ENCODE measurements at places on chromosomes 6 and 20.

GRCh38 chr20:31537890-31538289 is 23.6 kb downstream of the HM13 start:
- DNase-seq: no peak

DNA sequence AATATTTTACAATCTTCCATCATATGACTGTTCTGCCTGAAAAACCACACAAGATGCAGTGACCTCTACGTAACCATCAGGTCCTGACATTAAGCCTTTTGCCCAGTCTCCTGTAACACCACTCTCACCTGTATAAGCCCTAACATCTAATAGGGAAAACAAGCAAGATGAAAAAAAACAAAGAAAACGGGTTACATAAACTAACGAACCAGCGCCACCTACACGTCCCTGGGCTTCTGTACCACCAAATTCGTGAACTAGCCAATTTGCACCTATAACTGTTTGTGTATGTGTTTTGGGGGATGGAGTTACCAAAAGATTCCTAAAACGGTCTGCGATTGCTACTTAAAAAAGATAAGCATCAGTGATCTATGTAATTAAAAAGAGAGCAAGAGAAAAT is 70.2 kb downstream of the BLOC1S5 start:
- DNase-seq: no peak

DNA sequence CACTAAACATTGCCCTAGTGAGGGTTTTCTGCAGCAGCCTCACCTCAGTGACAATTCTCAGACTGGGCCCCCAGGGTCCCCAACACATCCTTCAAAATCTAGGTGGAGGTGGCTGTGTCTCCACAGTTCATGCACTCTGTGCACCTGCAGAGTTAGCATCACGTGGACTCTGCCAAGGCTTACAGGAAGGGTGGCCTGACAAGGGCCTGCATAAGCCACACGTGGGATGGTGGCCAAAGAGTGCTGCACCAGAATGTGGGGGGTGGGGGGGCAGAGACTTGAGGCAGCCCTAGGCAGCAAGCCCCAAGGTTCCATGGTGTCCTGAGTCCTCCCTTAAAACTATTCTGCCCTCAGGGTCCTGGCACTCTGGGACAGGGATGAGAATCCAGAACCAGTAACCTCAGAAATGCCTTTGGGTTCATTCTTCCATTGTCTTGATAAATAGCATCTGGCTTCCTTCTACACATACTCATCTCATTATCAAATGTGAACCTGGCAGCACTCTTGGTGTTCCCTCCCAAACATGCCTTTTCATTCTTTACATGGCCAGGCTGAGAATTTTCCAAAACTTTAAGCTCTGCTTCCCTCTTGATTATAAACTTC is 1.6 kb upstream of the SERPINB1 start:
- DNase-seq: no peak

DNA sequence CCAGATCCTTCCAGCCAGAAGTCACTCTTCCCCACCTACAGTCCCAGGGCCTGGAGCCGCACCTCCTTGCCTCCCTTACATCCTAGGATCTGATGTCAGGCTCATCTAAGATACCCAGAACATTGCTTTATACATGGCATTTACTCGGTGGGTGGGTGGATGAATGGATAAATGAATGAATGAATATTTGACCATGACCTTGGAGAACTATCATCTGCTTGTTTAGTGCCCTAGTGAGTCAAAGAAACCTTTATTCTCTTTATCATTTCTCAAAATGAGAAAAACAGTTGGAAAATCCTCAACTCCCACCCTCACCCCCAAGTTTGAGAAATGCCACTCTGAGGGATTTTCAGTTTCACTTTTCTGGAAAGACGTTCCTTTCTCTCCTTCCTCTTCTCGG is 56.0 kb downstream of the DAAM2 start:
- no peak for DNase-seq

GRCh38 chr6:84639396-84639795 is 125.0 kb downstream of the TBX18 start:
- DNase-seq: no peak

DNA sequence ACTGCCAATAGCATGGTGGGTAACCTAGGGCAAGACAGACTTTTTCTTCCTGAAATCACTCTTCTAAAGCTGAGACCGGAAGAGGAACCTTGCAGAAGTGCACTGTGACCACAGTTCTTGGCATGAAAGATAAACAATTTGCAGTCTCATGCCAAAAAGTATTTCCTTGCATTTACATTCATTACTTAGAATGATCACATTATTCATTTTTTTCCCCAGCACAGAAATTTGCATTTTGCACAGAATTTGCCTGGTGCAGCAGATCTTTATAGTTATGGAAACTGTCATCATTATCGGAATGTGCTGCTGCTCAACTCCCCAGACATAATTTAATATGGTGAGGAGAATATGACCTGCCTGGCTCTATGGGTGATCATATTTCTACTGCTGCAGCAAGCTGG is 42.2 kb upstream of the EDN3 start:
- no peak for DNase-seq

DNA sequence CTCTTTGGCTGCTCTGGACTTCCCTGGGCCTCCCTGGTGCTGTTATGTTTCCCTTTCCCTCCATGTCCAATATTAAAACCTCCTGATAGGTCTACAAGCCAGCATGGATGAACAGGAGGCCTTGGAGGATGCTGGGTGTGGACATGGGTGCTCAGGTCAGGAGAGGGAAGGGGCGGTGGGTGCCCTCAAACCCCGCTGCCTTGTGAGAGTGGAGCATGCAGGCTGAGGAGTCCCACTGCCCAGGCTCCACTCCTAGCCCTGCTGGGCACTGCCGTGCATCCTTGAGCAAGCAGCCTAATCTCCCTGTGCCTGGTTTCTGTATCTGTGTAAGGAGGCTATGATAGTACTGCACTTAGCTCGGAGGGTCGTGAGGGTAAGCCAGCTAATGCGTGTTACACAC is 18.4 kb upstream of the CCDC167 start:
- no peak for DNase-seq

DNA sequence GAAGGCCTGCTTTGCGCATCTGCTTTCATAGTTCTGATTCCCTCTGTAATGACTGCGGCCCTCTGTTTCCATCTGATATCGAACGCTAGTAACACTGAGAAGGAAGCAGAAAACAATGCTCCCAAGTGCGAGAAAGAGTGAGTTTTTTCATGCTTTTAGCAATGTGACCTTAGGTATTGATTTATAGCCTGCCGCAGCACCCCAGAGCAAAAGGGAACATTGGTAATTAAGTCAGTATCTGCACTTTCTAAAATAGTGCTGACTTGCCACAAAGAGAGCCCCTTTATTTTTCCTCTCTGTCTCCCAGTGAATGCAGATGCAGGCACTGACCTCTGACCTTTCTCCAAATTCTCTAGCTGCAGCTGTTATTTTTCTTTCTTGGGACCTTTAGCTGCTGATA is 129.8 kb downstream of the HDGFL1 start:
- no peak for DNase-seq

DNA sequence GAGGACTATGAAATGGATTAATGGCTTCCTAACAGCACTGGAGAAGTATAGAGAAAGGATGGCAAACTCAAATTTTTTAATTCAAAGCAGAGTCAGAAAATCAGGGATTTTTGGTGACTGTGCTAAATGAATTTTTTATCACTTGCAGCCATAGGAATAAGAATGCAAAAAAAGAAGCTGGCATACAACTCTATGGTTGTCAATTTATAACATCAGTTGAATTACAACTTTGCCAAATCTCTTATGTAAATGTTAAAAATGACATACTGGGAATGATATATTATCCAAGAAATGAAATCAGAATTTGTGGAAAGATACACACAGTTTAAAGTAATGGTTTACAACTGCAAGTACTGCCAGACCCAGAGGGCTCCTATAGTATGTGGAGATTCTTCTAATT is 106.5 kb downstream of the HTR1B start:
- DNase-seq: no peak

DNA sequence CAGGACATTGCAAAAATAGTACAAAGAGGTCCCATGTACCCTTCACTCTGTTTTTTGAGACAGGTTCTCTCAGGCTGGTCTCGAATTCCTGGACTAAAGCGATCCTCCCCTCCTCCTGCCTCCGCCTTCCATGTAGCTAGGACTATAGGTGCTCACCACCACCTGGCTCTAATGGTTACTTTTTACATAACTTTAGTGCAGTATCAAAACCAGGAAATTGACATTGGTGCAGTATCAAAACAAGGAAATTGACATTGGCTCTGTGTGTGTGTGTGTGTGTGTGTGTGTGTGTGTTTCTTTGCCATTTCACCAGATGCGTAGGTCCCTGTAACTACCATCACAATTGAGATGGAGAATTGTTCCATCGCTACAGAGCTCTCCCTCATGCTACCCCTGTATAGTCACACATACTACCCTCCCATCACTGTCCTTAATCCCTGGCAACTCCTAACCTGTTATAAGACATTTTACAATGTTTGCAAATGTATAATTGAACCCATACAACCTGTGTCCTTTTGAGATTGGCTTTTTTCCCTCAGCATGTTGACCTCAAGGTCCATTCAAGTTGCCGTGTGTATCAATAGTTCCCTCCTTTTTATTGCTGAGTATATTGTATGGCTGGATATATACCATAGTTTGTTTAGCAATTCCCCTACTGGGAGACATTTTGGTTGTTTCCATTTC is 28.3 kb upstream of the RIPOR2 start:
- DNase-seq: no peak

DNA sequence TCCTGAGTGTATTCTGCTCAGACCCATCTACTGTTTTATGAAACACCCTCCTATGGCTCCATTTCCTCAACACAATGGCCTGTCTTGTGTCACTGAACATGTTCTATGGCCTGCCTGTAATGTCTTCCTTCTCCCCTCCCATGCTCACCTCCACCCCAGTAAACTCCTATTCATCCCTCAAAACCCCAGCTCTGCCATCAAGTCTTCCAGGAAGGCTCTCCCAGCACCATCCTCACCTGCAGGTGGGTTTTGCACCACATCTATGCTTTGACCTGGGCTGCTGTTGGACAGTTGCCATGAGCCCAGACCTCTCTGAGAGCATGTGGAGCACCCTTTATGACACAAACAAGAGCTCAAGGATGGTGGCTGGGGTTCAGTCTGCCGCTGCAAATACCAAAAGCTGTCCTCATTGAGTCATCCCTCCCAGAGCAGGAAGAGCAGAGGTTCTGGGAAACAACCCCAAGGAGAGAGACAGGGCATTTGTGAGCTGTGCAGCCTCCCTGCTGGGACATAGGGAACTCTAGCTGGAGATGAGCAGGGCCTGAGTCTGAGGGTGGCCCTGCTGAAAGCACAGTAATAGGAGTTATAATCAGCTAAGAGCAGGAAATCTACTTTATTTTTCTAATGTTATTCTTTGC is 93.8 kb upstream of the CD93 start:
- no peak for DNase-seq

DNA sequence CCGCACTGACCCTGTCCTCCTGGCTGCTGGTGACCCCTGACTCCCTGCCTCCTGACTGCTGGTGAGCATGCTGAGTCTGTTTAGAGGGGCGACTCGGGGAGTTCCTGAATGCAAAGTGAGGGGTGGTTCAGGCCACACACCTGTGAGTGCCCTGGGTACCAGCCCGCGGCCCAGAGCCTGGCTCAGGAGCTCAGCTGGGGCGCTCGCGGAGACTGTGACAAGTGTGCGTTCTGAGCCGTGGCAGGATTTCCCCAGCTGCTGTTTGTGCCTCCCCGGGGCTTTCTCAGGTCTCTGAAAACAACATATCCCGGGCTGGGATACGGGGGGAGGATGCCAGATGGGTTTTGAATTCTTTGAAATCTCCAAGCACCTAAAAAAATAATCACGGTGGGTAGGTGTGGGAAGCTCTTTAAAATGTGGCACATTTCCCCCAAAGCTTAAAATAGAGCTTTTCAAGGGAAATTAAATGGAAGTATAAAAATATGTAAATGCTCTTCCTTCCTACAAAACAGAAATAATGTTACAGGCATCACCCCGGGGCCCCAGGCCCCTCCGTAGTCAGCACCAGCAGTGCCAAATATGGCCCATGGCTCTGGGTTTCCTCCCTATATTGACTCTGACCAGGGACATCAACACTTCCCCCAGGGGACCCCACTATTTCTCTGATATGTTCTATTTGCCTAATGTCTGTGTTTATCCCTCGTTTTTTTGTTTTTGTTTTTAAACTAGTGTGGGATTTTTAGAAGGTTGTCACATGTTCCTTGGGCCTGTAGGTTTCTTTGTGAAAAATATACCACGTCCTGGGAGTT is 49.9 kb upstream of the TAGAP start:
- no peak for DNase-seq

DNA sequence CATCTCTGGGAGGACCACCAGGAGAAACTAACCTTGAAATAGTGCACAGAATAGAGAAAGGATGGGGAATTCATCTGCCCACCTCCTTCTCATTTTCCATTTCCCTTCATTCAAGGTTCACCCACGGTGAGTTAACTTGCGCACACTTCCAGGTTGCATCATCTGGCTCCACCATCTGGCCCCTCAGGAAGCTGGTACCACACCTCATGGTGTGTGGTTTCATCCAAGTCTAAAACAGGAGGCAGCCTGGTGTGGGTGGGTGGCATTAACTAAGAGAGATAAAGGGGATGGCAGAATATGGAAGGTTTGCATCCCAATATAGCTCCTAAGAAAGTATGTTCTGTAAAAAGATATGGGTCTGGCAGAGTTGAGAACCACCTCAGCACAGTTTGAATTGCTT is 3.8 kb downstream of the ZNF334 start:
- DNase-seq: no peak

DNA sequence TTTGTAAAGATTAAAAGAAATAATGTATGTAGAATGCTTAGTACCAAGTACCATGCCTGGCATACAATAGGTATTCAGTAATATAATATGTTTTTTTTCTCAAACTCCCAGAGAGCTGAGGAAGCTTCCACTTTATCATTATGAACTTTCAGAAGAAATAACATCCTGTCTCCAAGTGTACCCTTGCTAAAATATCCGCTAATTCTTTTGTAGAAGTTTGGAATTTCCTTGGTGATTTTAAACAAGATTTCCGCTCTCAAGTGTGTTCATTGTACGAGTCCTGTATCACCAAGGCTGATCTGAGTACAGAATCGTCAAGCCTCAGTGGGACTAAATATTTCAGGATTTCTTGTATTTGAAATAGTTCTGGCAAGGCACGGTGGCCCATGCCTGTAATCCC is 16.1 kb upstream of the RNF144B start:
- DNase-seq: no peak

DNA sequence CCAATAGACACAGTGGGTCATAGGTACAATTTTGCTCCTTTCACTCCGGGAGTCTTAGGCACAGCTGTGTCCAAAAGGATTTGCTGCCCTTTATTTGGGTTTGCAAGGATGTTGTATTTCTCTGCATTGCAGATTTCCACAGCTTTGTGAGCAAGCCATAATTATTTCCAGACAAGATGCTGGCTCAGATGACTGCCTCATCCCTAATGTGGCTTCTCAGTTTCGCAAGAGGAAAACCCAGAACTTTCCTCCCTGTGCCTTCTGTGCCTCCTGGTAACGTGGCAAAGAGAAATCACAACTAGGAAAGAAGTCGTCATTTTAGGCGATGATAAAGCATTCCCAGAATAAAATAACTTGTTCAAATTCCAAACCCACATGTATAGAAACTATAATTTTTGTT is 33.7 kb downstream of the FAM50B start:
- DNase-seq: no peak

GRCh38 chr6:91317247-91317835 is 730.5 kb upstream of the MAP3K7 start:
- no peak for DNase-seq

GRCh38 chr20:20897145-20897544 is 184.7 kb upstream of the RALGAPA2 start:
- no peak for DNase-seq

All from stimulated activated CD4-positive, alpha-beta T cell treated with anti-CD3 and anti-CD28 coated beads, Interleukin-1b, Interleukin-23, amount 100 ng/mL, for 1 hour (primary cell).